ENCODE measurements at places on chromosomes 6 and 20.

DNA sequence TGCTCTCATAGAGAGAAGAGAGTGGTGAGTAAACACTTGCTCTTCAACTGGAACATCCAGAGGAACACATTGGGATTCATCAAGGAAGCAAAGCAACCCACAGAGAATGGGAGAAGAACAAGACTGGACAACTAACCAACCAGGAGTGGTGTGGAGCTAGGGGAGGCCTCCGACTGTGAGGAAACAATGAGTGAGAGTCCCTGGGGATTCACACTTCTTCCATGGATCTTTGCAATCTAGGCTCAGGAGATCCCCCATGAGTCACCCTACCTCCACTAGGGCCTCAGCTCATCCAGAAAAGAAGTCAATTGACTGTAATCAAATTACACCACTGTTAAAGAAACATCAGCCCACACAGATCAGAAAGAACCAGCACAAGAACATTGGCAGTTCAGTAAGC lies 42.3 kb upstream of the CLVS2 start:
- no peak for DNase-seq

- DNase-seq: no peak
These were observed 859 bp upstream of the SMIM29 start for GRCh38 chr6:34249469-34250261.

DNA sequence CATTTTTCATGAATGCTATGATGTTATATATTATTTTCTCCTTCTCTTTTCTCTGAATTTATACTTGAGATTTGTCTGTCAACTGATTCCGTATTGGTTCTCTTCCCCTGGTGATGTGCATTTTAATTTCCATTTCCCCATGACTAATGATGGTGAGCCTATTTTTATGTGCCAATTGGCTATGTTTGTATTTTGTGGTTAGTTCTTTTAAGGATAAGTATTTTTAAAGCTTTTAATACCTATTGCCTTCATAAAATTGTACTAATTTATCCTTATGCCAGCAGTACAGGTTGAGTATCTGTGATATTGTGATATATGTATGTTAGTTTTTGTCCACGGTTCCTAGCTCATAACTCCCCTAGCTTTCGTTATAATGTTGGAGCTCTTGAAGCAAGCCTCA lies 2.8 kb downstream of the POLH start:
- no peak for DNase-seq

- no peak for DNase-seq
These were observed 723.1 kb upstream of the FLRT3 start for GRCh38 chr20:15060265-15061060.

DNA sequence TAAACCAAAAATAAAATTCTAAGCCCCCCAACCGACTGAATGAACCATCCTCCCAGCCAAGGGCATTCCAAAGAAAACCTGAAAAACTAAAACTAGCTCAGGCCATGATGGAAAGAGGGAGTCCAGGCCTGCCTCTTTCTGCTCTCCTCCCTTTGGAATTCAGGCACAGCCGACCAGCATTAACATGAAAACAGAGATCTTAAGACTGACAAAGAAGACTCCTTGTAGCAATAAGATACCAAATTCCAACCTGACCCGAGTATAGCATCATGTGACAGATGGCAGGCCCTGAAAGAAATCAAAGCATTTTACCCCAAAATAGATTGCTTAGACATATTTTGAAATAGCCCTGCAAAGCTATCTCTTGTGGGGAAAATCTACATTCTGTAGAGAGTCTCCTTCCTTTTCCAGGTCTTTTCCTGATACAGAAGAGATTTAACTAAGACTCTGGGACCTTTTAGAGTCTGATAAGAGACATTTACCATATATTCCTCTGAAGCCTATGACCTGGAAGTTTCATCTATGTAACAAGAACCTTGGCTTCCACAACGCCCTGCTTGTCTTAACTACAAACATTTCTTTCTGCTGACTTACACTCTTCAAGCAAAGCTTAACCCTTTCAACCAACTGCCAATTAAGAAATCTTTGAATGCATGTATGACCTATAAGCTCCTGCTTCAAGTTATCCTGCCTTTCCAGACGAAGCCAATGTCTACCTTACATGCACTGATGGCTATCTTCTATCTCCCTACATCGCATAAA lies 22.2 kb upstream of the TXLNB start:
- DNase-seq: peak; percentile 68

DNA sequence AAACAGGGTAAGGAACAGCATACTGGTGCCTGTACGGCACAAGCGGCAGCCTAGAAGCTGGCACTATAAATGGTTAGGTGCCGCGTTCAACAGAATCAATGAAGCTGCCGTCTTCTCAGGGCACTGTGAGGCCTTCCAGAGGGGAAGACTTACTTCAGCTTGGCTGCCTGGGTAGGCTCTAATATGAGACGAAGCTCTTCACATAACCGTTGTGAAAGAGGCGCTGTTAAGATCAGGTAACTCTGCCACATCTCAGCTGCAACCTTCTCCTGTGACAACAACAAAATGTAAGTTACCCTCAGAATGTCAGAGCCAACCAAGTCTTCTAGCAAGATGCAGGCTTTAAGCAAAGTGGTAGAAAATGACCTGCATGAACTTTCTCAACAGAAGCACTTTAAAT lies 12.0 kb upstream of the LYRM2 start:
- DNase-seq: no peak

DNA sequence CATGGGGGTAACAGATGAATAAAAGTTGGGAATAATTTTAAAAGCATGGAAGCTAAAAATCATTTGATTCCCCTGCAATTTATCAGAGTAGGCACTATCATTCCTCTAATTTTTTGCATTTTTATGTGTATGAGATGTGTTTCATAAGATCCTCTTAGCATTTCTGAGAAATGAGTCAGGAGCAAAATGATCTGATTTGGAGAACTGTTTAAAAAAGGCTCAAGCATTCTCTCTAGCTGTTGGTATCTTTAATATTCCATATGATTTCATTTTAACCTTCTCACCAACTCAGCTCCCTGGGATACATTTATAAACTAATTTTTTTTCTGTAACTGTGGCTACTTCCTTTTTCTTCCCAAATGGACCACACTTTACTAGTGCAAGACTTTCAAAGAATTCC lies 60.9 kb downstream of the MCHR2 start:
- DNase-seq: no peak

DNA sequence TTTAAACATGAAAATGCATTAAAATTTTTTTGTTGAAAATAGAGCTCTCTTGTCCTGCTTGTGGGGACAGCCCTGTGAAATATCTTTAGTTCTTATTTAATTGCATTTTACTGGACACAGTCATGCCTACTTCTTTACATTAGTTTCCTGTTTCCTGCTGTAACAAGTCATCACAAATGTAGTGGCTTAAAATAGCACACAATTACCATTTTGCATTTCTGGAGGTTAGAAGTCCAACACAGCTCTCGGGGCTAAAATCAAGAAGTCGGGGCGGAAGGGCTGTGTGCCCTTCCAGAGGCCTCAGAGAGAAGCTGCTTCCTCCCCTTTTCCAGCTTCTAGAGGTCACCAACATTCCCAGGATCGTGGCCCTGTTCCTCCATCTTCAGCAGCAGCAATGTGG lies 29.4 kb downstream of the PNLDC1 start:
- DNase-seq: no peak

- no peak for DNase-seq
These were observed 188.1 kb upstream of the BMP2 start for GRCh38 chr20:6579417-6579816.

GRCh38 chr6:81304466-81304865 lies 448.0 kb downstream of the TENT5A start:
- no peak for DNase-seq

DNA sequence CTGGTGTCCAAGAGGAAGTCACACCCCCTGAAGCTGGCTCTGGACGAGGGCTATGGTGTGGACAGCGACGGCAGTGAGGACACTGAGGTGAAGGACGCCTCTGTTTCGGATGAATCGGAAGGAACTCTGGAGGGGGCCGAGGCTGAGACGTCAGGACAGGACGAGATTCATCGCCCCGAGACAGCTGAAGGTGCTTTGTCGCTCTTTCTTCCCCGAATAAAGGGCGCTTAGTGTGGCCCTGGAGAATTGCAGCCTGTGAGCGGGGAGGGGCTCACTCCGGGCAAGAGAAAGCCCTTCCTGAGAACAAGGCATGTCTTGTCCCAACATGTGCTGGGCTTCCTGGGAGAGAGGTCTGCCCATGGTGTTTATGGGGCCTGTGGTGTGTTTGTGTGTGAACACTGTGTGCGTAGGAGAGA lies 41.4 kb downstream of the MYT1 start:
- no peak for DNase-seq

DNA sequence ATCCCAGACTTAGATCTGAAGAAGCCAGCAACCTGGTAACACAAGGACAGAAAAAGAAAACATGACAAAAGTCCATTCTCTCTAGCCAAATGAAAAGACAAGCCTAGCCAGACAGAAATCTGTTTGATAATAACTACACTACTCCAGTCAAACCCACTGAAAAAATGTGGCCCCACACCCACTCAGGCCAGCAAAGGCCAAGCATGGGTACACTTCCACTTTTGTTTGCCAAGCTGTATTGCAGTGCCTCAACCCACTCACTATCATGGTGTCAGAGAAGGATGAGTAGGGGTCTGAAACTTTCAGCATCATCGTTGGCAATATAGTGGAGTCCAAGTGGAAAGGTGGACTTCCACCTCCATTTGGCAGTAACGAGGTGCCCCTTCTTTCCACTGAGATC lies 45.8 kb downstream of the EPM2A start:
- no peak for DNase-seq

DNA sequence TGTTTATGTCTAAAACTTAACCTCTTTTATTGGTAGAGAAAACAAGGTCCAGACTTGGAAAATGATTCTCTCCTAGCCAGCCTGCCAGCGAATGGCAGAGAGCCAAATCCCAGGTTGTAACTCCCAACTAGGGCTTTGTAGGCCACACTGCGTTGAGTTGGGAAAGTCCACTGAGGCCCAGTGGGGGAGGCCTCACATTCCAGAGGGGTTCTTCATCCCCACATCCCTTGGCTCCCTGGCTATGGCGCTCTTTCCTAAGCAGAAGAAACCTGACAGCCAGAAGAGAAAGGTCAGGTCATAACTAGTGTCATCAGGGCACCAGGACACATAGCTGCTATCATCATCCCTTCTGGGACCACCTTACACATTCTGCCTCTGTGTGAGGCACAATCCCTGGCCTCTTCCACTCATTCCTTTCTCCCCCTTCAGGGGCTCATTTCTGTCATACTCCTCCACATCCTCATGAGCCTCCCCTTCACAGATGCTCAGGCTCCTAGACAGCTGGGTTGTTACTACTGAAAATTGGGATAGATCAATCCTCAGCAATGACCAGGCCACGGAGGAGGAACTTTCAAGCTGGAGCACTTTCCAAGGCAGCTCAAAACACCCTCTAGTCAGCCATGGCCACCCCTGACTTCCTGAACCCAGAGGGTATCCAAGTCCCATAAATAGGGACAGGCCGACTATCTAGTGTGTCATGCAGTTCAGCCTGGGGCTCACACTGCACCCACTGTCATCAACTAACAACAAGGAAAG lies 48.6 kb downstream of the TCP11 start:
- DNase-seq: no peak

GRCh38 chr6:36999751-37000125 lies 5.7 kb upstream of the FGD2 start:
- no peak for DNase-seq

- no peak for DNase-seq
These were observed 22.0 kb downstream of the ACSS1 start for GRCh38 chr20:25035921-25036320.

GRCh38 chr20:20360464-20360863 lies 7.4 kb upstream of the INSM1 start:
- DNase-seq: no peak

DNA sequence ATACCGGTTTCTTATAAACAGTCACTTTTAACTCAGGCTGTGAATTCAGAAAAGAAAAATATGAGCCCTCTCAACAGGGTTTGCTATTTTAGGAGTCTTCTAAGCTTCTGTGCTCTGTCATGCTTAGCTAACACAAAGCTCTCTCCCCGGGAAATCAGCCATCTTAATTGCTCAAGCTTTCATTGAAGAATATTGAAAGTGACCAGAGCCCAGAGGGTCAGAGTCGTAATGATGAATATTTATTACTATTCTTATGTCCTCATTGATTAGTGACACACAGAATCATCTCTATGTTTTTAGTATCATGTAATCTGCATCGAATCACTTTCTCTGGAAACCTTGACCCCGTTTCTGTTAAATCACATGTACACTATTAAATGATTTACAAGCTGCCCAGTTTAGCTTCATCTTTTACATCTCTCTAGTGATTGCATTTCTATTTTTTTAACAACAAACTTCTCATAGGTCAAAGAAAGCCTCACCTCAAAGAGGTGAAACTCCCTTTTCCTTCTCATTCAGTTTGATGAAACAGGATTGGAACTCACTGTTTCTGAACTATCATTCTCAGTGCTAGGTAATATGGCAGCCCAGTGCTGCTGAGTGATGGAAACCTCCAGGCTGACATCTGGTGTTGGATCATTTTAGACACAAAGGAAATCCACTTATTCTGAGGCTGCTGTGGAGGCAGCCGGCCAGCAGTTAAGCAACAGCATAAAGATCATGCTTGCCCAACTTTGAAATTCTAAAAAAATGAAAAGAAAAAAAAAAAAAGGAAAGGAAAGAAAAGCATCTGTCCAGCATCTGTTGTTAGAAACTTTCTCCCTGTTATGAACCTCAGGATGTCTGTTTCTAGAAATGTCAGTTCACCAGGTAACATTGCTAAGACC lies 96.3 kb downstream of the RFPL4B start:
- DNase-seq: no peak

GRCh38 chr6:169841251-169841650 lies 89.8 kb downstream of the ERMARD start:
- no peak for DNase-seq

- DNase-seq: no peak
These were observed 56.4 kb downstream of the ADTRP start for GRCh38 chr6:11722220-11722619.

GRCh38 chr6:105038259-105038658 lies 81.4 kb downstream of the LIN28B start:
- no peak for DNase-seq
